ENCODE measurements at places on chromosomes 12 and 14.

DNA sequence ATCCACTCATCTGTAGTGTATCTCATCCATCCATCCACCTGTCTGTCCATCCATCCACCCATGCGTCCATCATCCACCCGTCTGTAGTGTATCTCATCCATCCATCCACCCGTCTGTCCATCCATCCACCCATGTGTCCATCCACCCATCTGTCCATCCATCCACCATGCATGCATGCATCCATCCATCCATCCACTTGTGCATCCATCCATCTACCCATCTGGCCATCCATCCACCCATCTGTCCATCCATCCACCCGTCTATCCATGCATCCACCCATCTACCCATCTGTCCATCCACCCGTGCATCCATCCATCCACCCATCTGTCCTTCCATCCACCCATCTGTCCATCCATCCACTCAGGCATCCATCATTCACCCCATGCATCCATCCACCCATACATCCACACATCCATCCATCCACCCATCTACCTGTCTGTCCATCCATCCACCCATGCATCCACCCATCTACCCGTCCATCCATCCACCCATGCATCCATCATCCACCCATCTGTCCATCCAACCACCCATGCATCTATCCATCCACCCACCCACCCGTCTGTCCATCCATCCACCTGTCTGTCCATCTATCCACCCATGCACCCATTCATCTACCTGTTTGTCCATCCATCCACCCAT lies 28.5 kb downstream of the FBRSL1 start:
- DNase-seq, result no peak

DNA sequence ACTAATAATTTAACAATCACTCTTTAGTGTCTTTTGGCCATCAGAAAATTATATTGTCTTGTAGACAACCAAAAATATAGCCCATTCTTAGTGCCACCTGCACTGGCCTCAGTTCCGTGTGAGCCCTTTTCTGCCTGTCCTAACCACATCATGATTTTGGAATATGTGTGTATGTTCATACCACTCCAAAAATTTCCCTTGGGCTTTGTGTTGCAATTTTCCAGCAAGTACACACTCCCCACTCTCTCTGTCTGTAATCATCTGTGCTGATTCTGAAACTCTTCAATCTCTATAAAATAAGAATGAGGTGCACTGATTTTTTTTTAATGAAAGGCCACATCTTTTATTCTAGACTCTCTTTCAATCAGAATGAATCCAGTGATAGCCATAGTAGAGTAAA lies 196.0 kb downstream of the PIK3C2G start:
- no peak for DNase-seq

- no peak for DNase-seq
Observed at GRCh38 chr12:91432089-91432488, 249.5 kb upstream of the DCN start.

GRCh38 chr12:27319409-27319808 lies 13.2 kb upstream of the BMAL2 start:
- no peak for DNase-seq

- DNase-seq, result no peak
Observed at GRCh38 chr12:1559676-1560091, 34.7 kb downstream of the FBXL14 start.
